ENCODE measurements at places on chromosomes 2 and 18.

DNA sequence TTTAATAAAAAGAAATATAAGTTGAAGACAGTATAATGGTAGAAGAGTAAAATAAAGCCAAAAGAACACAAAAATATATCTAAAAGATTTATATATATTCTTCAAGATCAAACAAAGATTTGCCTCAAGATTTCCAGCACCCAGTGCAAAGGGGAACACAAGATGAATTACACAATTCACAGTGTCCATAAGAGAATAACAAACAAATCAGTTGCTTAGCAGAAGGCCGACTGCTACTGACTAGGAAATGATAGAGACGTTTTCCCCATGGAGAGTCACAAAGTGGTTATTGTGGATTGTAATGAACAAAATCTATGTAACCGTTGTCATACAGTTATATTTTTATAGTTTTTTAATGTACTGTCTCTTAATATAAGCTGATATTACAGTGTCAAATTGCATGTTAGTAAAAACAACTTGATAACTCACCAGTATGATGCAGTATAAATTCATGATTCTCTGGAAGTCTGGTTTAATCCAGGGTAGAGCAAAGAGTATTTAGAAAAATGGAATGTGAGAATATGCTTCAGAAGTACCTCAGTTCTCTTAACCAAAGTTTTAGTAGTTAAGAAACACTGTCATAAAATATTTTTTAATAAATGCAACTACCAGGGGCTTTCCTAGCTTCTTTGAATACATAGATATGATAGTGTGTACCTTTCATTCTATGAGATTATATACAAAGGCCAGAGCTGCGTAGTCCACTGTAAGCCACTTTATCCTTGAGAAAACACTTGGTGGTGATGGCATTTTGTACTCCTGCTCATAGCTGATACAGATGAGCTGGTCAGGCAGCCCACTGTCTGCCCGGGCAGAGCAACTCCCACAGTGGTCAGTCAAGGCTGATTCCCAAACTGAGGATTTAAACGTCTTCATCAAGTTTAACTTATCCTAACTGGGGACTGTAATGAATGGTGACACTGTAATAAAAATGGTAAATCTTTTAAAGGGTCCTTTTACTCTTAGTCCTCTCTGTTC lies 180.5 kb upstream of the DTNA start:
- DNase-seq = no peak

DNA sequence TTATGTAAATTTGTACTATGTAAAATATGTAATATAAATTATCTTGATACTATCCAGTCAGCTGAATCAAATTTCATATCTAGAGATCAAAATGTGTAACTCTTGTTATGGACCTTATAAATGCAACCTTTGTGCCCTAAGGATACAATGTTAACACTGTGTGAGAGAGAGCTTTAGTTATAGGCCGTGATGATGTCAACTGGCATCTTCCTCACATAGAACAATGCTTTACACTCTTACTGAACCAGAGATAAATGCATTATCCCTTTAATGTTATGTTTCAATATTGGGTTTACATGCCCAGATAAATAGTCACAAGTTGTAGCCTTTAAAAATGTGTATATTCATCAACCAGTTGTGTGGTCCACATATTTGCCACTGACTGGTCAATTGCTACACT lies 115.1 kb downstream of the KCNJ3 start:
- DNase-seq = no peak

DNA sequence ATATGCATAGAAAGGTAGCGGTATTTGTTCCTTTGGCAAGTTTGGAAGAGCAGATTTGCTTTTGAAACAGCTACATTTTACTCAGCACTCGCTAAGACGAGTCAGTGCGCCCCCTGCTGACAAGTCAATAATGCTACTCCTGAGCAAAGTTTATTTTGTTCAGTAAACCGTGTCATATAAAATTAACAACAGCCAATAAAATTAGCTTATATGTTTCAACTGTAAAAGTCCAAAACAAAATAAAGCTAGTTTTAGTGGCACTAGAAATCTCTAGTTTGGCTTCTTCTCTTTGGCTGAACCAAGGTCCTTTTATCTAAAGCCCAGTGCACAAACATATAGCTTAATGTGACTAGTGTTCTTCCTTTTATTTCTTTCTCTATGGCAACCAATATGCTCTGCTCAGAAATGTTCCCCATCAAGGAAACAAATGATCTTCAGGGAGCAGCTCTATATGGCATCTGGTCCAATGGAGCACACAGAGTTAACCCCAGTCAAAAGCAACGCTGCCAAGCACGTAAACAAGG lies 4.2 kb upstream of the POU3F3 start:
- DNase-seq = peak; percentile 83

- no peak for DNase-seq
These were observed 30.8 kb upstream of the POLE4 start for GRCh38 chr2:74927621-74928020.

- DNase-seq = no peak
These were observed 62.0 kb upstream of the SIX3 start for GRCh38 chr2:44879269-44880124.

DNA sequence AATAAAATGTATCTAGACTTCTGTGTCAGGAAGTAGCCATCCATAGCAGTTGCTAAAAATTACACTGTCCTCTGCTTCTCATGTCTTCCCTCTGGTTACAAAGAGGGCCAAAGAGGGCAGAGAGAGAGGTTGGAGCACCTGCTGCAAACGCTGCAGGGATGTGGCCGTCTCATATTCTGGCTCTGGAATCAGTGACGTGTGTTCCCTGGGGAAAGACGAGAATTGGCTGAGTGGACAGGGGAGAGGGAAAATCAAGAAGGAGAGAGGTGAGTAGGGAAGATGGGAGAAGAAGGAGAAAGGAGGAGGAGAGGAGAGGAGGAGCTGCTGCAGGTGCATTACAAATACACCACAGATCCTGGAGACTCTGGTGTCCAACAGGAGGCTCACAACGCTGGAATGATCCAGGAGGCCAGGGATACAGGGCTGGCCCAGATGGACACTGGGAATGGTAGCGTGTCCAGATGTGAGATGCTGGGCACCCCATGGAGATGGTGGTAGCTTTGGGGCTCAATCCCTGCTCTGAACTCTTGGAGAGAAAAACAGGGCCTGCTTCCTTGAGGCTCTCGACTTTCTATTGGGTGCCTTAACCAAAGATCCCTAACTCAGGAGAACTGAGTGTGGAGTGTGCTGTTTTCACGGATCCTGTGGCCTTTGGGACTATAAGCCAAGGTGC lies 118.4 kb upstream of the PXDN start:
- no peak for DNase-seq

DNA sequence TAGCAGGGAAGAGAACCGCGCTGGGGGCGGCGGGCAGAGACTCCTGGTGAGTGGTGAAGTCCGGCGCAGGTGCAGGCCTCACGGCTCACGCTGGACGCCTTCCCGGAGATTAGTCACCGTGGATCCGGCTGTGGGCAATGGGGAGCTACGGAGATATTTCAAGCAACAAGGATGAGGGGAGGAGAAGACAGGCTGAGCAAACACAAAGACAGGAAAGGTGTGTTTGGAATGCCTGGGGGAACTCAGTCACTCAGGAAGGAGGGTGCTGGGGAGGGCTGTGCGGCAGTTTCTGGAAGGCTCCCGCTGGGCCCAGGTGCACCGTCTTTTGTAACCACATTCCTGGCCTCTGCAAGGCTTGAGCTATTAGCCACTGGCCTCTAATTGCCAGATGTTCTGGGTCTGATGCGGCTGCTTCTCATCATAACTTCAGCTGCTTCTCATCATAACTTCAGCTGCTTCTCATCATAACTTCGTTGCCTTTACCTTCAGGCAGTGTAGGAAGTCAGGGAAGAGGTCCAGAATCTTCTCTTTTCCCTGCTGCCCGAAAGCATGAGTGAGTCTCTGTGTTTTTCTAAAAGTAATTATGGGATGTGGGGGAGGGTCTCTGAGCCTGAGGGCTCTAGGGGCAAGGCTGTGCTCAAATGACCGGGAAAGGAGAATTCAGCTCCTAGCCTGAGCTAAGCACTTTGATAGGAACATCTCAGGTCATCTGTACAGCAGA lies 118.9 kb downstream of the PXDN start:
- DNase-seq = no peak

DNA sequence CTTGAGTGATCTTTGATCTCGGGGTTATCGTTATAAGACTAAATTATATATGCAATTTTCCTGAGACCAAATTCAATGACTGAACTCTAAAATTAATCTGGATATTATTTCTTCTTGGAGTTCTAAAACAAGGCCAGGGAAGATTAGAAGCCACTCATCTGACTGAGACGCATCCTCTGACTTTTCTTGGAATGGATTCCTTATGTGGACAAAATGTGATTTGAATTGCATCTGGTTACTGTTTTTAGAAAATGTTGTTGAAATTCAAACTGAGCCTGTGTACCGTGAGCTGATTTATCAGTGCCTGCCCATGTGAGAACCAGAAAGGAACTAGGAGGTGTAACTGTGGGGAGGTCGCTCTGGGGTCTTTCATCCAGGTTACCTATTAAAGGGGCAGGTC lies 330.8 kb downstream of the OSR1 start:
- DNase-seq = no peak

GRCh38 chr2:208049006-208049405 lies 23.7 kb upstream of the PLEKHM3 start:
- no peak for DNase-seq

DNA sequence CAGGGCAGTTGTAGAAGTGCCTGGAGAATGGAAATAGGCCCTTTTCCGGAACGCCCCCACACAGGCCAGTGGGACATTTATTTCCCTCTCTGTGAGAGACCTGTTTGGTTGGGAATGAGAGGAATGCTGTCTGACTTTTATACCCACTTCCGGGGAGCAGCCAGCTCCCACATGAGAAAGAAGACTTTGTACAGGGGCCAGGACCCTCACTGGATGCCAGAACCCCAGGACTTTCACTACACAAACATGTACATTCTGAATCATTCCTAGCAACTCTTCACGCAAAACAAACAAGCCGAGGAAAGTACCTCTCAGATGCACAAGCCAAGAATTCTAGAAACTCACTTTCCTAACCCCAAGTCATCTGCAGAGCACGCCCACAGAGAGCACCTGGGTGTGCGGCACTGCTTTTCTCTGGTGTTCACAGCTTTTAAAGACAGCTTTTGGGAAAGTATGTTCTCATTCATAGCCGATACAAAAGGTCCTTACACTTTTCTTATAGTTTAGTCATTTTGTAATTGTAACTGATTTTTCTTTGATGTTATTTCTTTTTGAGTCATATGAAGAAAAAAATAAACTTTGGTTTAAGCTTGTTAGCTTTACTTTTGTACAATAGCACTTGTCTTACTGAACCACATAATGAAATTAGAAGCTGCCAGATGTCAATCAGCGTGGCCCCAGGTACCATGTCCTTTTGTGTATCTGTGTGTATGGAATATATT lies 856.1 kb upstream of the ID2 start:
- DNase-seq = no peak

All from suppressor macrophage treated with lipopolysaccharide for 1 hour (primary cell).